ENCODE measurements at places on chromosomes 6 and 20. TPM values are rescaled to one million over a fixed set of nuclear protein-coding genes. Genes with fewer than 3 reads are reported as not detected.

Gene HLA-DRA
- 223 TPM for total RNA-seq

Gene FILIP1
- 16.3 TPM for total RNA-seq

Gene SIGLEC1
- total RNA-seq = 11.4 TPM

Gene SAMHD1
- 593 TPM for total RNA-seq

Gene EYA2
- 24.9 TPM for total RNA-seq

Gene PLA2G7
- not detected for total RNA-seq

Gene CTAGE9
- total RNA-seq = not detected

Gene SLC35F1
- 17.7 TPM for total RNA-seq

Gene SCRT2
- total RNA-seq = not detected

Gene SLC16A10
- total RNA-seq = 1.3 TPM

Gene SRC
- 23.4 TPM for total RNA-seq

Gene FAM83B
- not detected for total RNA-seq

Gene EIF6
- total RNA-seq = 87.9 TPM

Gene PRSS16
- not detected for total RNA-seq

Gene CRIP3
- total RNA-seq = 12.7 TPM

Gene DLL1
- 6.6 TPM for total RNA-seq

Gene TREML1
- total RNA-seq = 4.5 TPM

Gene TMEM14B
- total RNA-seq = 66.0 TPM

Gene NFS1
- 41.1 TPM for total RNA-seq

Gene EPHA7
- total RNA-seq = 1.5 TPM

Gene SLC35D3
- total RNA-seq = not detected

Gene KAT14
- 13.8 TPM for total RNA-seq

Gene CCN5
- 1,826 TPM for total RNA-seq

Gene GSTA2
- total RNA-seq = not detected

Gene FNDC11
- 0.21 TPM for total RNA-seq

Gene HLA-DQB2
- total RNA-seq = 1.5 TPM

Gene SLA2
- 0.21 TPM for total RNA-seq

Gene FAM8A1
- total RNA-seq = 36.5 TPM

Gene ZSCAN23
- total RNA-seq = 1.5 TPM

Gene GPSM3
- total RNA-seq = 7.4 TPM
